RKO (cell line): ENCODE measurements at places on chromosomes 1 and 21.

- DNase-seq, result no peak
Observed at GRCh38 chr1:198253668-198254067, 96.9 kb downstream of the NEK7 start.

GRCh38 chr1:35210321-35211119 lies 17.6 kb upstream of the SFPQ start:
- no peak for DNase-seq

- DNase-seq, result no peak
Observed at GRCh38 chr1:222910699-222911098, 95.9 kb downstream of the DISP1 start.

- DNase-seq, result no peak
Observed at GRCh38 chr1:2334883-2335534, 56.3 kb downstream of the MORN1 start.

- DNase-seq, result no peak
Observed at GRCh38 chr1:118219438-118219837, 34.4 kb upstream of the SPAG17 start.

- no peak for DNase-seq
Observed at GRCh38 chr1:155024315-155024714, 9.3 kb downstream of the DCST2 start.

GRCh38 chr1:25612421-25612820 lies 4.2 kb upstream of the MAN1C1 start:
- no peak for DNase-seq

GRCh38 chr1:91596474-91596873 lies 95.8 kb downstream of the CDC7 start:
- no peak for DNase-seq

GRCh38 chr1:168822911-168823310 lies 93.9 kb upstream of the DPT start:
- no peak for DNase-seq

DNA sequence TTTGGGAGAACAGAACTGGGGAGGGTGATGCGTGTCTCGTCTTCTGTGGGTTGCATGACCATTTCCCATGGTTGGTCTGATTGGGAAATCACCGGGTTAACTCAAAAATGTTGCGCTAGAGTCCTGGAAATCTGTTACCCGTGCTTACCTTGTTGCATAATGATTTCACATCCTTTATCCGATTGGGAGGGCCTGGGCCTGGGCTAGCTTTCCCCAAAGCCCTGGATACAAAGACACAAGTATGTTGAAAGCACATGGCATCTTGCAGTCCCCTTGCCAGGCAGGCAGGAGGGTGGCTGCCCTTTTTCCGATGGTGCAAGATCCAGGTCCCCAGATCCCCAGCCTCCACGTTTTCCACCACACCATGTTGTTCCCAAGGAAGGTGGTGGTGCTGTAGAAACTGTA lies 582 bp downstream of the TRPM2 start:
- DNase-seq, result no peak

- no peak for DNase-seq
Observed at GRCh38 chr1:114082867-114083585, 70.6 kb downstream of the SYT6 start.

- DNase-seq, result peak; percentile 89
Observed at GRCh38 chr1:169113613-169114119, 7.2 kb downstream of the ATP1B1 start.

- no peak for DNase-seq
Observed at GRCh38 chr1:90707363-90707710, 9.8 kb downstream of the BARHL2 start.

DNA sequence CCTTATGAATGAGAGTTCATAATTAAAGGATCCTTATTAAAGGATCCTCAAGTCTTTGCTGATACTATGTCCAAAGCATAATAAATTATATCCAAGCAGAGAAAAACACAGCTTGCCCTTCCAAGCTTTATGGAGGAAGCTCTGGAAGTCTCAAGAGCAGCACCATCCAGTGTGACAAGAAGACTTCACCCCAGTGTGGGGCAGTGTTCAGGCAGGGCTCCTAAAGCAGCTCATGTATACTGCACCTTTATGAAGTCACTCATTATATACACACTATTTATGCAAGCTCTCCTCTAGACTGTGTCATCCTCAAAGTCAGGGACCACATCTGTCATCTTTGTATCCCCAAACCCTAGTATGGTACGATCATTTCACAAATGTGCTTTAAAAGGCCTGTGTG lies 11.9 kb upstream of the CCN1 start:
- no peak for DNase-seq

DNA sequence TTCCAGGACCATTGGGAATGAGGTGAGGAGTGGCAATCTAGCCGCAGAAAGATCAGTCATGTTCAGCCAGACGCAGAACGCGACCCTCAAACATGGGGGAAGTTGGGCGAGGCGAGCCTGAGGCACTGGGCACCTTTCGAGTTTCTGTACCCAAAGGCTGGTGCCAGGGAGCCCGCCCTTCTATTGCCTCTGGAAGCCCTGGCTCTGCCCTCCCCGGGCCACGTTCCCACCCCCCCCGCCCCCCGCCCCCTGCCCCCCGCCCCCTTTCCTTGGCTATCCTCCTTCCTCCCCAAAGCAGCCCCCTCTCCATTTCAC lies 2.2 kb upstream of the ZBTB7B start:
- DNase-seq, result no peak

GRCh38 chr1:8903908-8904650 lies 25.6 kb upstream of the ENO1 start:
- peak; percentile 39 for DNase-seq

GRCh38 chr1:165542647-165543046 lies 1.2 kb upstream of the LRRC52 start:
- DNase-seq, result no peak

- no peak for DNase-seq
Observed at GRCh38 chr1:59125676-59126320, 171.1 kb upstream of the FGGY start.

- DNase-seq, result no peak
Observed at GRCh38 chr1:240709676-240710075, 97.7 kb upstream of the GREM2 start.

- DNase-seq, result no peak
Observed at GRCh38 chr1:25031966-25032667, 102.0 kb upstream of the RUNX3 start.

GRCh38 chr1:972726-973458 lies 6.6 kb downstream of the PLEKHN1 start:
- DNase-seq, result no peak

DNA sequence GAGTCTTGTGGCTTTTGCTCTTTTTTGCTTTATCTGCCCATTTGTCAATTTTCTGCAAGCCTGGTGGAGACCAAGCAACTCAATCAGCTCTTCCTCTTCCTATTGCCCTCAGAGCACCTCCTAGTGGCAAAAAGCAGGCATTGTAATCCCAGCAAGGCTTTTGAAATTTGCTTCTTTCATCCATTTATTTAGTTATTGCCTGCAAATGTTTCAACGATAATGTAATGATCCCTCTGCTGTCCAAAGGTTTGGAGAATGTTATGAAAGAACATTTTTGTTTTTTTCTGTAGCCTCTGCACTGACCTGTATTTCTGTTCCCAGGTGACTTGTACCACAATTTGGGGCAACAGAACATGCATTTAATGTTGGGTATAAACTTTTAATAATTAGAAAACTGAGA lies 127.8 kb downstream of the GABPA start:
- DNase-seq, result peak; percentile 16

DNA sequence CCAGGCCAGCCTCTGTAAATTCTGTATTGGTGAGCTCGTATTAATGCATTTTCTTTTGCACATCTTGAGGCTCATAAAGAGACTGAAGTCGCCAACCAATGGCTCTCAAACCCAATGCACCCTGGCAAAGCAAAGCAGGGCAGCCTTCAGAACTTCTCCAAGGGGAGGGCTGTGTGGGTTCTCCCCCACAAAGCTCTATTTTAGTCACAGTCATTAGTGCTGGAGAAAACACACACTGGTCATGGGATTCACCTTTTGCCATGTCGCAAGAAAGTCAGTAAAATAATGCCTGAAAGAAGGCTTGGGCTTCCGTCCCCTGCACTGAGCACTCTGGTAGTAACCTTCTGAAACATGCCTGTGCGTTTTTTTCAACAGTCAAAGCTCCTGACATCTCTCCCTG lies 26.3 kb upstream of the ATF3 start:
- DNase-seq, result no peak
